CD8-positive, alpha-beta T cell (primary cell): ENCODE measurements at places on chromosomes 2 and 18.

DNA sequence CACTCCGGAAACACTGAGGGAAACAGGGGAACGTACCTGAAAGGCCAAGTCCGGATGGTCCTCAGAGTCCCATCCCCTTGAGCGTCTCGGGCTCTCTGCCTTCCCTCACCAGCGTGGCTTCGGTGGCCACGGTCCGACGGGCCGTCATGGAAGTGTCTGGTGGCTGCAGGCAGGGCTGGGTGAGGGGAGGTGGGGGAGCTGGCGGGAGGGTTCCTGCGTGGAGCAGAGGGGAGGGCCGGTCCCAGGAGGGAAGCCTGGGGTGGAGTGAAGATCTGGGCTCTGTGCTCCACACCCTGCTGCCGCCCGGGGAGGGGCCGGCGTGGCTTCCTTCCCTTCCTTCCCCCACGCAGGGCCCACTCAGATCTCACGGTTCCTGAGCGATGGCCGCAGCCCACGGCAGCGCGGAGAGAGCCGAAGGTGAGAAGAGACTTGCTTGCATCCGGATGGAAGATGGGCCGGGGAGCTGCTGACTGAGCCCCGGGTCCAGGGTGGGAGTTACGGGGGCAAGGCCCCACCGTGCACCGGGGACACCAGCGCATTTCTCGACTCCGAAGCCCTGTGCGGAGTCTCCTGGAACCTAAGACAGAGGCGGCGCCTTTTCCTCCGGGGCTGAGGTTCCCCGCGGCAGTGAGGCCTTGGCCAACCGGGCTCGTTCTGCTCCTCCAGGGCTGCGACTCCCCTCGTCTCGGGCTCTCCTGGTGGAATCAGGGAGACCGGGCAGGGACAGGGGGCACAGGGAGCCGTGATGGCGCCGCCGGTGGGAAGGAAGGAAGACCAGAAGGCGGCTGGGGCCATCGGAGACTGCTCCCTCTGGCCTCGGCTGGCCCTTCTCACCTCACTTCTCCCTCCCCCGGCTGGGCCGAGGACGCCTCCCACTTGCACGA lies 49.1 kb downstream of the KCNF1 start:
- DNase-seq = no peak

- DNase-seq = no peak
Observed at GRCh38 chr2:116988303-116988702, 826.2 kb upstream of the DDX18 start.

DNA sequence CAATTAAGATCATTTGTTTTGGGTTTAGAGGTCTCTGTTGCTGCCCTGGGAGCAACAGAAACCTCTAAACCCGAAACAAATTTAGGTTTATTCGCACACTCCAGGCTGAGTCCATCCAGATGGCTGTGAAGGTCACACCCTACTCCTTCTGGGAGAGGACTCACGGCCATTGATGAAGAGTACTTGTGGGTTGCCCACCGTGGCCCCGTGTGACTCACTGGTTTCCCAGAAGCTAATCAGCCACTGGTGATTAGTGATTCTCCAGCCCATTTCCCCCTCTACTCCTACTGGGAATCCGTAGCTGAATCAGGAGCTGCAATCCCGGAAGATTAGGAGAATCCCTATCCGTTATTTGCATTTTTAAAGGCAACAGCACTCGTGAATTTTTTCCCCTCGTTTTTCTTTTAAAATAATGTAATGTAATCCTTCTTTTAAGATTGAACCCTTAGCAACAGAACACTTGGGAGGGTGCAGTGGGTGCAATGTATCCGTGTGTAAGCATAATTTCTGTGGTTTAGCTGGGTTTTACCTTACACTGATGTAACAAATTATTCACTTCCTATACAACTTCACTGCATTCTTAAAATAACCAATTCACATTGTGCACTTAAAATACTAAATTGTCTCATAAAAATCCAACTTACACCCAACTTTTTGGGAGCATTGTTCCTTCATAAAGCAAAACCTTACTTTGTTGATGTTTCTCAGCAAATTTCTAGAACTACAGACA lies 27.5 kb upstream of the EPAS1 start:
- DNase-seq = no peak

- no peak for DNase-seq
Observed at GRCh38 chr18:29418136-29418535, 1241.2 kb upstream of the CDH2 start.

DNA sequence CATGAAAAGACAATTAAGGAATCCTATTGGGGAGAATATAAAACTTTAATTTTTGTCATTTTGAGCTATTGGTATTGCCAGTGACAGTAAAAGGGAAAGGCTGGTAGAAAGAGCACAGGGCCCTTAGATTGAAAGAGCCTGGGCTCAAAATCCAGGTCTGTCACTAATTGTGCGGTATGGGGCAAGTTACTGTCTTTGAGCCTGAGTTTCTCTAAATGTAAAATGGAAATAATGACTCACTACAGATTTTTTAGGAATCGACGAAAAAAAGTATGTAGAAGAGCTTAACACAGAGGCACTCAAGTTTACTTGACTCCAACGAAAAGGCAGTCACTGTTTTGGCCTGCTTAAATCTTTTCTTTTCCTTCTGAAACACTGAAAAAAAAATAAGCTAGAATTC lies 7.0 kb downstream of the NDUFV2 start:
- DNase-seq = no peak

DNA sequence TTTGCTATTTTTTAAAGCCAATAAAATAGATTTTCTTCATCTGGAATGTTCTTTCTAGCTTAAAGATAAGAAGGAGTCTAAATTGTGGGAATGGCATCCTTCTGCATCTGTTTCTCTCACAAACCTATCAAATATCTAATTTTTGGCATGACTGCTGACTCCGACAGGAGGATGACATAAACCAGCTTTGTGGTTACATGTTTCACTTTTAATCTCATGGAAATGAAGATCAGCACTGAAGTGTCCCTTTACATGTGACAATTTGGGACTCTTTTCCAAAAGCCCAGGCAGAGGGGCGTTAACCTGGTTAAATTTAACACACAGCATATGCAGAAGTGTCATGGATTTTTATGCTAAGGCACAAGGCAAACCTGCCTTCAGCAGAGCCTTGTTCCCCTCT lies 694.7 kb downstream of the ARHGAP15 start:
- DNase-seq = no peak

DNA sequence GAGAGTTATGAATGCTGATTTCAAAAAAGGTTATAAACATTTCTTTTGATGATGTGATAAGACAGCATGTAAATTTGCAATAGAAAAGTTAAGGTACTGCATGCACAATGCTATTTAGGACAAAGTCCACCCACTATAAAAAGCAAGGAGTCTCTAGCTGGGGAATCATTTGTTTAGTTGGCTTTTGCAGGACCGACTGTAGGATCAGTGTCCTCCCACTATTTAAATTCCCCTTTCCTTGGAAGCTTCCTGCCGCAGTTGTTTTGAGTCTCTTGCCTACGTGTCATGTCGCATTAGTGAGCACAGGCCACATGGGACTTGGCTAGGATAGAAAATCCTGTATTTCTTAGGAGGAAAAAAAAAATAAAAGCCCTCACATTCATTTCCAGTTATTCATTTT lies 13.1 kb downstream of the QPCT start:
- DNase-seq = no peak

DNA sequence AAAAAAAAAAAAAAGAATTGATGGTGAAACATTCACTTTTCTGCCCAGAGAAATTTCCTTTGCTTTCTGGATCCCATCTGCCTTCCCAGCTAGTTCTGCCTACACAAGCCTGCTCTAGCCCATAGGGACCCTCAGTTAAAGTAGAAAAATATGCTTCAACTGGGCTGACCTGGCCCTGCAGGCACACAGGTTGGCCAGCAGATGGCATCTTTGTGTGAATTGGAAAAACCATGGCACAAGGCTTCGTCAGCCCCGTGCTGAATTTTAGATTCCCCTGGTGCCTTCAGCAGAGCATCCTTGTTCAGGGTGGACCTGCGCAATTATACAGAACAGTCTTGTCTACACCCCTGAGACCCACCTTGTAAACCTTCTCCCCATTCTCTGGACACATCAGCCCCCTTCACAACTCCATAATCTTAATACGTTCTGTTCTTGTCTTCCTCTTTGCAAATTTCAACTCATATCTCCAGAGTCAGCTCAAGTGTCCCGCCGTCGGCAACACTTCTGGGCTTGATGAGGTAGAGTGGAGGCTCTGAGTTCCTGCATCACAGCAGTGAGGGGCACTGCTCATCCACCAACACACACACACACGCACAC lies 114.5 kb downstream of the INSIG2 start:
- DNase-seq = peak; percentile 45

DNA sequence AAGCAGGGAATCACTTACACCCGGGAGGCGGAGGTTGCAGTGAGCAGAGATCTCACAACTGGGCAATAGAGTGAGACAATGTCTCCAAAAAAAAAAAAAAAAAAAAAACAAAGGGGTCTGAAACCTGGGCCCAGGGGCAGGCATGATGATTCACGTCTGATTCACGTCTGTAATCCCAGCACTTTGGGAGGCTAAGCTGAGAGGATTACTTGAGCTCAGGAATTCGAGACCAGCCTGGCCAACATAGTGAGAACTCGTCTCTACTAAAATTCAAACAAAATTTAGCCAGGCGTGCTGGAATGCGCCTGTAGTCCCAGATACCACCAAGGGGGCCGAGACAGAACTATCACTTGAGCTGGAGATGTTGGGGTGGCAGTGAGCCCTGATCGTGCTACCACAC lies 30.3 kb downstream of the TEX44 start:
- DNase-seq = no peak

DNA sequence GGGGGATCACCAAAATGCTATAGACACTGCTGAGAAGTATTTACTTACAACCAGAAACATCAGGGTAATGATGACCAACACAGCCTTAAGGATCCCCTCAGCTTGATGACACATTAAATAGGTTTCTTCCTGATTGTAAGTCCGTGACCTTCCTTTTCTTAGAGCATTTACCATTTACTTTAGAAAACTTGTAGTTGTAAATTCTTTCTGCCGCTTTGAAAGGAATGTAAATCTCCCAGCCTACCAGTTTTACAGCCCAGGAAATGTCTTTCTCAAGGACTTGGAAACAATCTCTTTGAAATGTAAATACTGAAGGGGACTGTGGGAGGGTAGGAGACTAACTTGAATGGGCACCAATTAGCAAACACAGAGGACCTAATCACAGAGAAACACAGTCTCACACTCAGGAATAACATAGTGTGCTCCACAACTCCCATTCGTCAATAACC lies 278.6 kb downstream of the DSC3 start:
- DNase-seq = no peak

- no peak for DNase-seq
Observed at GRCh38 chr2:32951672-32952071, 4.9 kb downstream of the LTBP1 start.

DNA sequence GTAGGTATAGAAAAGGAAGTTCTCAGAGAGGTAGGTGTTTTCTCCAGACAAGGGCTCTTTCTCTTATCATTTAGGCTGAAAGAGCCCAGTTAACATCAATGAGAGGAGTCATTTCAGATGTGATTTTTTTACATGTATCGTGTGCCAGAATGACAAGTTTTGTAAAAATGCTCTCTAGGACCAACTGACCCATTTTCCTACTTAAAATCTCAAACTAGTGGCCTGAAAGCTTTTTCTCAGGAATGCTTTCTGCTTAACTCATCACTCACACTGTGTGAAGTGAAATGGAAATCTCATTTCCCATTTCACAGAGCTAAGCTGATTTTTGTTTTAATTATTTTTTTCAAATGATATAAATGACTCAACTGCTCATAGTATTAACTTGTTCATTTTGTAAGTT lies 128.7 kb upstream of the CYP26B1 start:
- no peak for DNase-seq

- no peak for DNase-seq
Observed at GRCh38 chr18:59592624-59593023, 104.6 kb downstream of the CCBE1 start.

DNA sequence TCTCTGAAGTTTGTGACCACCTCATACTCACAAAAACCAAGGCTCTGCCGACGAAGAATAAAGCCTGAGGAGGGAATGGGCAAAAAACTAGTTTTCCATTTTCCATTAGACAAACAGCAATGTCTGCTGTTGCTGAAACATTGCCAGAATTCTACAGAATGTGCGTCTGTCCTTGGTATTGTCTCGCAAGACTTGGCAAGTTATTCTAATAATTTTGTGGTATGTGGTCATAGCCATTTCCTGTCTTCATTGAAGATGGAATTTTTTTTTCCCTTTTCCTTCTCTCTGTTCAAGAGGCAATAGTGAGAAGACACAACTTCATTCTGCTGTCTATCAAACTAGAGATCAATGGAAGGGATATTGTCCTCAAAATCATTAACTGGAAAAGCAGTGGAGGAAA lies 296.1 kb downstream of the RND3 start:
- no peak for DNase-seq

GRCh38 chr18:79570266-79571201 lies 109.1 kb upstream of the CTDP1 start:
- no peak for DNase-seq

DNA sequence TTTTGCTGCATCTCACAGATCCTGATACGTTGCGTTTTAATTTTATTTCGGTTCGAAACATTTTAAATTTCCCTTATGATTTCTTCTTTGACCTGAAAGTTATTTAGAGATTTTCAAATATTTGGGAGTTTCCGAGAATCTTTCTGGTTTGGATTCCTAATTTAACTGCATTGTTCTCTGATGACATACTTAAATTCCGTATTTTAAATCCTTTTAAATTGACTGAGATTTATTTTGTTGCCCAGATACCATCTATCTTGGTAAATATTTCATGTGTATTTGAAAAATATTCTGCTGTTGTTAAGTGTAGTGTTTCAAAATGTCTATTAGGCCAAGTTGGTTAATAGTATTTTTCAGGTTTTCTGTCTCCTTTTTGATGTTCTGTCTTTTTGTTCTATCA lies 37.7 kb downstream of the MROH2A start:
- no peak for DNase-seq

GRCh38 chr2:217919781-217920351 lies 82.9 kb downstream of the TNS1 start:
- DNase-seq = no peak

GRCh38 chr18:48203288-48203945 lies 205.8 kb downstream of the ZBTB7C start:
- no peak for DNase-seq

DNA sequence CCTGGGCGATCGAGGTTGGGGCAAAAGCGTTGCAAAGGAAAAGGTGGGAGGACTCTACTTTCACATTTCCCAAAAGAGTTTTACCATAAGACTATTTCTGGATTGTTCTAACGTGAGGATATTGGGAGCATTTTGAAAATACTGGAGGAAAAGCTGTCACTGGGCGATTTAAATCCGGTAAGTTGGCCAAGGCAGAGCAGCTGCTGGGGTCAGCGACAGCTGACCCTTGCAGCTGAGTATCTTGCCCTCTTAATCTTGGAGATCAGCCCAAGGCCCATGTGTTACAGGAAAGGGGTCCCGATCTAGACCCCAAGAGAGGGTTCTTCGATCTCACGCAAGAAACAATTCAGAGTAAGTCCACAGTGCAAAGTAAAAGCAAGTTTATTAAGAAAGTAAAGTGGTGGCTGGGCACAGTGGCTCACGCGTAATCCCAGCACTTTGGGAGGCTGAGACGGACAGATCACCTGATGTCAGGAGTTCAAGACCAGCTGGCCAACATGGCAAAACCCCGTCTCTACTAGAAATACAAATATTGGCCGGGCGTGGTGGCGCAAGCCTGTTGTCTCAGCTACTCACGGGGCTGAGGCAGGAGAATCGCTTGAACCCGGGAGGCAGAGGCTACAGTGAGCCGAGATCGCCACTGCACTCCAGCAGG lies 964 bp upstream of the ST3GAL5 start:
- no peak for DNase-seq

GRCh38 chr2:80378-80777 lies 34.1 kb upstream of the FAM110C start:
- no peak for DNase-seq
